ENCODE measurements at places on chromosomes 6 and 20.

GRCh38 chr6:157017861-157018260 lies 240.7 kb downstream of the ARID1B start:
- no peak for DNase-seq

- peak; percentile 46 for DNase-seq
Observed at GRCh38 chr6:143026696-143027449, 33.8 kb upstream of the AIG1 start.

GRCh38 chr20:60408435-60408834 lies 450.2 kb downstream of the CDH26 start:
- no peak for DNase-seq

DNA sequence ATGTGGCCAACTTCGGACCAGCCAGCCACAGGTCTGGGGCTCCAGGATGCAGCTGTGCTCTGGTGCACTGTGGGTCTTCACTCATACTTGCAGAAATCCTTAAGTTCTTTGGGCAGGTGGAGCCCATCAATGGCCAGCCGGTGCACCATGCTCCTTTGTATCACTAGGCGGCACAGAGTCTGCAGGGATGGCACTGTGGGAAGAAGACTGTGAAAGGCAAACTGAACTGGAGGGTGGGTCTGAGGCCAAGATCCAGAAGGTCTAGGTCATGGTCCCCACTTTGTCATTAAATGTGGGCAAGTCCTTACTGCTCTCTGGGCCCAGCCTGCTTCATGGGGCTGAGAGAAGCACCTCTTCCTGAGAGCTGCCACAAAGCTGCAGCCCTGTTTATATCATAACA lies 1.3 kb upstream of the SPATA25 start:
- no peak for DNase-seq

GRCh38 chr6:67131827-67132226 lies 1424.8 kb upstream of the EYS start:
- DNase-seq = no peak

DNA sequence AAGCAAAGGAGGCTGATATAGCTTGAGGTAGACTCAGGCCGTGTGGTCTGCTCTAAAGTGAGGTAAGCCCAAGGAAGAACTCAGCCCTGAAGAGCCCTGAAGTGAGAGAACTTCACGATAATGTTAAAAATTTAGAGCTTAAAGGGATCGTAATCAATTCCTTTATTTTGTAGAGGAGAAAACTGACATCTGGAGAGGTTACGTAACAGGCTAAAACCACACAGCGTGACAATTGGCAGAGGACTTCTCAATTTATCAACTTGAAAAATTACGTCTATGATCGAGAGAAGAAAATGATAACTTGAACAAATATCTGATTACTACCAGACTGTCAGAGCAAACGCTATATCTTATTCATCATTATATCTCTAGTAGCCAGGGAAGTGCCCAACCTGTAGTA lies 121.8 kb upstream of the FOXO3 start:
- DNase-seq = no peak

GRCh38 chr6:143691900-143692636 lies 14.3 kb downstream of the PHACTR2 start:
- DNase-seq = no peak

- no peak for DNase-seq
Observed at GRCh38 chr6:37628611-37629320, 68.9 kb downstream of the MDGA1 start.

DNA sequence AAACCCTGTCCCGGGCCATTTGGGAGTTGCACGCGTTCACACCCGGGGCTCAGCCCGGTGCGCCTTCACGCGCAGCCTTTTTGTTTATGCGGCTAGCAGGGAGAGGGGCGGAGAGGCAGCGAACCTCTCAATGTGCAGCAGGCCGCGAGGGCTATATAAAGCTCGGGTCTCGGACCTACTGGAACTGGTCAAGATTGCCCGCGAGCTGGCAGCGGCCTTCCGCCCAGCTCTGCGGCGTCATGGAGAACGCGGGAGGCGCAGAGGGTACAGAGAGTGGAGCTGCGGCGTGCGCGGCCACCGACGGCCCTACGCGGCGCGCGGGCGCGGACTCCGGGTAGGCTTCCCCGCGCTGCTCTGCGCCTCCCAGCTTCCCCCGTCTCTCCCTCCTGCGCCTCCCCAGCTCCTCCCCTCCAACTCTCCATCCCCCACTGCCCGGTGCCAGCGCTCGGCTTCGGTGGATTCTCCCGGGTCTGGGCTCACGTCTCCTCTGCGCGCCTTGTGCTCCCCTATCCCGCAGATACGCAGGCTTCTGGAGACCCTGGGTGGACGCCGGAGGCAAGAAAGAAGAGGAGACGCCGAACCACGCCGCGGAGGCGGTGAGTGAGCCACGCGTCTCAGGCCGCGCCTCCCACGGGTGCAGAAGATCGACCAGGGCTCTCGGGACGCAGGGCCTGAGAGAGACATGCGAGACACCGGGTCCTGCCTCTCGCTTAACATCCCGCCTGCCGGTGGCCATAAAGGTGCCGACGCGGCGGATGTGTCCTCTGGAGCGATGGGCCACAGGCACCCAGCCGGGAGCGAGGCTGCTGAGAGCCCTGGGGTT lies at the start of gene RIPPLY2:
Gene RIPPLY2 (plus strand): TSS at position 183 of the 823 bp plus-strand sequence. CDS start 57 bp downstream, at position 240.
- DNase-seq = no peak

DNA sequence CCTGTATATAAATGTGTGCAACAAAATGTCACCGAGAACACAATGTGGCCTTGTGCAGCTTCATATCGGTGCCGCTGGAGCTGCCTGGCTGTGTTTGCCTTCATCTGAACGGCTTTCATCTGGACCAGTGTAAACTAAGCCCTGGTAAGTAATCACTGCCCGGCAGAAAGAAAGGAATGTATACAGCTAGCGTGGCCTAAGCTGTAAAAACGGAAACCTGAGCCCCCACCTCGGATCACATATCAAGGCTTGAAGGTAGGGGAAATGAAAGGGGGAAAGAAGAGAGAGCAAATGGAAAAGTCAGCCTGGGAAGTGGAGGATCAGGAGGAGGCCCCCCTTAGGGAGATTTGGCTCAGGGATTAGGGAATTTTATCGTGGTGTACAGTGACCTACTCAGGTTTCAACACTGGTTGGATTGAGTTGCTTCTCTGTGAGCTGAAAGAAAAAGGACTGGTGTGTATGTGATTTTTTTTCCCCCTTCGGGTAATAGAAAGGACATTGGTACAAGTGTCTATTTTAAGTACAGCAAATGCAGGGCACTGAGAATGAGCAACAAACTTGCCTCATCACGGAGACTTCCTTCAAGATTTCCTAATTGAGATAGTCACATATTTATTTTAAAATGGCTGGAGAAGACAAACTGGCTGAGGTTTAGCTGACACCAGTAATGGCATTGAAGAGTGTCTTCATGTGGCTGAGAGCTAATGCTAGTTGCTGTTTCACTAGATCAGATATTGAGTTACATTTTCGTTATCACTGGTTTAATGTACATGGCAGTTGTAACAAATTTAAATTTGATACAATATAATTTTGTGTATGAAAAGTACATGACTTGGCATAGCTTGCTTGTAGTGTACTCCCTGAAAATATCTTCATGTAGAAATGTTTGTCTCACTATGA lies 3.5 kb downstream of the SOBP start:
- DNase-seq = no peak

- DNase-seq = no peak
Observed at GRCh38 chr20:50663095-50663821, 28.1 kb downstream of the RIPOR3 start.

DNA sequence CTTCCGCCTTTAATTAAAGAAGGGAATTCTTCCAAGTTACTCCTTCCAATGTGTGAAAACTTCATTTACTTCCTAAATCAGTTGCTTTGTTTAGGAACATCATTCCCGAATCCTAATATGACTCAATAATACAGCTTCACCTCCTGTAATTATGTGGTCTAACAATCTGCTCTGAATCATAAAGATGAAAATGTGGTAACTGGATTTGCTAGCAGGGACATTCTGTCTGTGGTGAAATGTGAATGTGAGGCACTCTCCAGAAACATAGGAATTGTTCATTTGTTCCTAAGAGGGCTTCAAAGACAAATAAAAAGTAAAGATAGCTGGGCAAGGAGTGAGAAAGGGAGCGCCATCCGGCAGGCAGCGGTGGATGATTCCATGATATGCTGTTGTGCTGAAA lies 678.1 kb downstream of the KIF16B start:
- DNase-seq = no peak

GRCh38 chr6:129920103-129920798 lies 59.1 kb upstream of the TMEM244 start:
- no peak for DNase-seq

GRCh38 chr6:137926207-137926731 lies 59.2 kb downstream of the TNFAIP3 start:
- DNase-seq = no peak
